ENCODE measurements at places on chromosomes 13 and 19.
A peak's percentile ranks its signal among the peaks of the same experiment; 100 is the strongest.

DNA sequence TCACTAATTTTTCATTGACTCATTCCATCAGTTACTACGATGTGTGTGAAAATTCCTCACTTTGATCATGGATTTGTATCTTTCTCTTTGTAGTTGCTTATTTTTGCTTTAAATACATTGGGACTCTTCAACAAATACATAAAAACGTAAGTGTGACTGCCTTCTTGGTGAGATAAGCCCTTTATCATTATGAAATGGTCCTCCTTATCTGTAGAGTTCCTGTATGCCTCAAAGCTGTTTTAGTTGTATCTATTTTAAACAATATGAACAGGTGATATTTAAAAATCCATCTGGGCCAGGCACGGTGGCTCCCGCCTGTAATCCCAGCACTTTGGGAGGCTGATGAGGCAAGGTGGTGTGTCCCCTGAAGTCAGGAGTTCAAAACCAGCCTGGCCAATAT is 11.3 kb downstream of the DCUN1D2 start:
- no peak for DNase-seq

DNA sequence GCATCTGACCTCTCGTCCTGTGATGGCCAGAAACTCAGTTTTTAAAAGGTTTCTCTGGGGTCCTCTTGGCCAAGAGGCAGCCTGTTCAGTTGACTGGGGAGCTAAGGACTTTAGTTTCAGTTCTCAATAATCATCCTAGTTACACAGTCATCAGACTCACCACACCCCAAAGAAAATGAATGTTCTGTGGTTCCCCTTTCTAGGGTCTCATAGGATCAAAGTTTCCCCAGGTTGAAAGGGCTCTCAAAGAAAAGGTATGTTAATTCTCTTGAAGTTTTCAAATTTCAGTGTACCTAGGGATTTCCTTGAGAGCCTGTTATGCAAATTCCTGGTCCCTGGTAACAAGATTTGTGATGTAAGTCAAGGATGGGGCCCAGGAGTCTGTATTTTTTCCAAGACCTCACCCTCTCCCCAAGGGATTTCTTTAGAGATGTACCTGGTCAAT is 94.9 kb downstream of the FAM216B start:
- no peak for DNase-seq

DNA sequence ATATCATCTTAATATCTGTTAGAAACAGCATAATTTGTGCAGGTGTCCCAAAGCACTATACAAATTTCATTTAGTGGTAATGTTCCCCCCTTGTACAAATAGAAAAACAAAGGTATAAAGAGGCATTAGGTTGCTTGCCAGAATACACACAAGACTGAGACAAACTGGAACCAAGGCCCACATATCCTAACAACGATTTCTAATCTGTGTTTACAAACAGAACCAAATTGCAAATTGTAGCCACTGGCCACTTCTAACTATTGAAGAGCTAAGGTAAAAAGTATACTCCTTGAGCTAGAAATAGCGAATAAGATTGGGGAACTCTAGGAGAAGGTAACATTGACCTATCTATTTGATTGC is 526.1 kb downstream of the KLF12 start:
- no peak for DNase-seq

GRCh38 chr13:20882206-20882605 is 20.3 kb downstream of the XPO4 start:
- no peak for DNase-seq

DNA sequence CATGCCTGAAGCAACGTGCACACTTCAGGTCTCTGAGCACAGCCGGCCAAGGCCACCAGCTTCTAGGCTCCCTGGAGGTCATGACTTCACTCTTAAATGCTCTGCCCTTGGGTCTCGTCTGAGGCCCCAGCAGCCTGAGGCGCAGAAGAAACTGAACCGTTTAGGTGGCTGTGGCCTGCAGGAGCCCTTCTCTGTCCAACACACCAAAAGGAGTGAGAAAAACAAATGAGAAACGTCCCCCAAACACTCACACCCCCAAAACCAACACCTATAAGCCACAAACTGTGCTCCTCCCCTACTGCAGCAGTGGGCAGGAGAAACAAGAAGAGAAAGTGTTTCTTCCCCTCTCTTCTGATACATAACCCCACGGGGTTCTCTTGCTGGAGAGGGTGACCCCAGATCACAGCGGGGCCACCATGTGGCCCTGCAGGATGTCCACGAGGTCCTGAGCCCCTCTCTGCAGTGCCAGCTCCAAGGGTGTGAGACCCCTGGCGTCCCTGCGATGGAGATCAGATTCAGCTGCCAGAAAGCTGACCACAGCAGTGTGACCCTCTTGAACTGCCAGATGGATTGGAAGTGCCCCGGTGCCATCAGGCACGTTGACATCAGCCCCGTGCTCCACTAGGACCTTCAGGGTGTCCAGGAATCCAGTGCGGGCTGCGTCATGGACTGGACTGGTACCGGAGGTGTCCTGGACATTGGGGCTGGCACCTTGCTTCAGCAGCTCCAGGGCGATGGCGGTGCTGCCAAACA is 1.0 kb upstream of the KRI1 start:
- DNase-seq, result peak; percentile 45

DNA sequence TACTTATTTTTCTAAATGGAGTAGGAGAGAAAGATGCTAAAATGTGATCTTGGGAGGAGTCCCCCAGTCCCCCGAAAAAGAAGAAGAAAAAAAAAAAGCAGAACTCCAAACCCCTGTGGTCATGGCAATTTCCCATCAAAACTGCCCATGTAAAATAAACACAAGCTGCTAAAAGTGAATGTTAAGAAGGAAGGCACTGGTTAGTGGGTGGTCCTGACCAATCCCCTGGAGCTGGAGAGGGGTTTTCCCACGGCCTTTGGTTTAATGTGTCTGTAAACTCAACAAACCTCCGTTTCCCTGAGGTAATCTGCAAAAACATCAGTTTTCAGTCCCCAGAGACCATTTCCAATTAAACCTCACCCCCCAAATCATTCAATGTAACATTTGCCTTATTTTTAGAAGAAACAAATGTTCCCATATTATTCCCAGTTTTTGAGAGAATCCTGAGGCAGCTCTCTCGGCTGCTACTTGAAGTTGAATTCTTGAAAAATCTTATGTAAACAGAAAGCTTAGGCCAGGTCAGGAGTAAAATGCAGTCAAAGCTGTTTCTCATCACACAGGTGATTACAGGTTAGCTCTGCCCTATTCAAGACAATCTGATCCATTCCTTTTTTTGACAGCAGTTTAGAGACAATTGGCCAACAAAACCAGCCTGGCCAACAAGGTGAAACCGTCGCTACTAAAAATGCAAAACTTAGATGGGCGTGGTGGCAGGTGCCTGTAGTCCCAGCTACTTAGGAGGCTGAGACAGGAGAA is 17.0 kb downstream of the RAB3D start:
- DNase-seq, result no peak

GRCh38 chr19:48452289-48453190 is 2.8 kb upstream of the KCNJ14 start:
- DNase-seq, result no peak

- DNase-seq, result no peak
Observed at GRCh38 chr19:17688853-17689595, 870 bp upstream of the UNC13A start.

DNA sequence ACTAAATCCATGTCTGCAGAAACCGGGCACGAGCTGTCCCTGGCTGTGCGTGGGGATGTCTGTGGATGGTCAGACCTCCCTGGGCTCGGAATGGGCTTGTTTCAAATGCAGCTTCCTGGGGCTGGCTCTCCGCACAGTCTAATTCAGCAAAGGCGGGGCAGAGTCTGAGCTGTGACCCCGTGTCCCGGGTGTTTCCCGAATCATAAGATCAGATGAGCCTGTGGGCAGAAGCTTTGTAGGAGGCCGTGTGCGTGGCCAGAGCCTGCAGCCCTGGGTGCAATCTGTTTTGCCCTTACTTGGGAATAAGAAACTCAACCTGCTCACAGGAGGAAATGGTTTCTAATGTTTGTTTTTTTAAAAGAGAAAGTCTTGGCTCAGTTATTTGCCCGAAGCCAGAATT is 13.9 kb upstream of the GNA11 start:
- DNase-seq, result no peak

- DNase-seq, result no peak
Observed at GRCh38 chr13:92966900-92967299, 259.7 kb upstream of the GPC6 start.

DNA sequence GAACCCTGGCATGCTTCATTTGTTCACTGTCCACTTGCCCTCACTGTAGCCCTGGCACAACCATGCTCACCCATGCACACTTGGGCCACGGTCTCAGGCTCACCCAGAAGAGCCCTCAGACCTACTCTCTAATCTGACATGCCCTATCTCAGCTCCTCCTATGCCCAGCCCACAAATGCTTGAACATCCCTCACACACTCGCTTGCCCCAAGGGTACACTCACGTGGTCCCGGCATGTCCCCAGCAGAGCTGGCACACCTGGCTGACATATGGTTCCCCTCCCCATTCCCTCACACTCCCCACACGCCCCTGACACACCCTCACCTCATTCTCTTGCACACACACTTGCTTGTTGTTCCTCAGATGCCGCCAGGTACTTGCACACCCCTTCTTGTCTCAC is 55.7 kb downstream of the MAP4K1 start:
- no peak for DNase-seq

GRCh38 chr13:44855860-44856259 is 133.4 kb downstream of the NUFIP1 start:
- DNase-seq, result no peak

GRCh38 chr19:35077411-35078223 is 36.1 kb downstream of the HPN start:
- no peak for DNase-seq

DNA sequence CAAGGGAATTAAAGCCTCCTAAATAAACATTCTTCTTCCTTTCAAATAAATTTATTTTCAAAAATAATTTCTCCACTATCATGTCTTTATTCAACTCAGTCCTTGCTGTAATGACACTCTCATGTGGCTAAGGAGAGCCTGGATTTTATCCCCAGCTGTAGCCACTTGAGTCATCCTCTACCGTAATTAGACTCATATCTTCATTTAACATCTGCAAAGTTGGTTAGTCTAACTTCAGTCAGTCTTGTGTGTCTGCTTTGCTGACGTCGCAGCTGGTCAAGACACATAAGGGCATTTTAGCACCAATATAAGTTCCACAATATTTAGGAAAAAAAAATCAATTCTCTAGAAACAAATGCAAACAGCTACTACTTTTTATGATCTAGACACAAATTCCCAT is 776.4 kb upstream of the ATXN8OS start:
- DNase-seq, result no peak

GRCh38 chr19:28136796-28137195 is 1076.2 kb downstream of the UQCRFS1 start:
- no peak for DNase-seq

- no peak for DNase-seq
Observed at GRCh38 chr19:33724021-33724720, 72.5 kb upstream of the KCTD15 start.

- no peak for DNase-seq
Observed at GRCh38 chr19:49120325-49120683, 960 bp downstream of the PPFIA3 start.

DNA sequence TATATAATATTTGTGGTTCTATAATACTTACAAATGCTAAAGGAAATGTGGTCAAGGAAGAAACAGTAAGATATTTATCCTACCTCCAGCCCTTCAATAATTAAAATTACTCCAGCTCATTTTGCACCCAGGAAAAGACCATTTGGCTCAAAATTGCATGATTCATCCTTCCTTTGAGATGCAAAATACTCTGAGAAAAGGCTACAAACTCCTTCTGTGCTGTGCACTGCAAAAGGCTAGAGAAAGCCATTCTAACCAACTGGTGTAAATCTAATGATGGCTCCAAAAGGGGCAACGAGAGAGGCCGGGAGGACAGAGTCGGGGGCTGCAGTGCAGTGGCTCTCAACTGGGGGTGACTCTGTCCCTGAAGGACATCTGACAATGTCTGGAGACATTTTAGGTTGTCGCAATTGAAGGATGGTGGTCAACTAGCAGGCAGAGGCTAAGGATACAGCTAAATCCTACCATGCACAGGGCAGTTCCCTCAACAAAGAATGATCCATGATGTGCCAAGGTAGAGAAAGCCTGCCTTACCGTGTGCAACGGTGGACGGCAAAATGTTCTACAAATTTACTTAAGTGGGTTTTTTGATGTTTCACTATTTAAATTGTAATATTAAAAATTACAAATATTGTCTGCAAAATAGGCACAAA is 32.6 kb downstream of the SLC7A1 start:
- no peak for DNase-seq

GRCh38 chr13:48965736-48966135 is 10.0 kb upstream of the FNDC3A start:
- no peak for DNase-seq

GRCh38 chr13:44410328-44410859 is 36.8 kb downstream of the SERP2 start:
- DNase-seq, result no peak

- no peak for DNase-seq
Observed at GRCh38 chr19:13859361-13859880, 17.5 kb upstream of the NANOS3 start.

GRCh38 chr19:41548954-41549688 is 26.8 kb upstream of the CEACAM21 start:
- DNase-seq, result peak; percentile 44

GRCh38 chr19:10885201-10886169 is 14.1 kb downstream of the CARM1 start:
- DNase-seq, result no peak

- DNase-seq, result no peak
Observed at GRCh38 chr13:47859165-47859564, 141.9 kb downstream of the SUCLA2 start.

GRCh38 chr19:54387991-54388801 is 23.5 kb upstream of the LAIR1 start:
- no peak for DNase-seq

- DNase-seq, result no peak
Observed at GRCh38 chr19:38453596-38453995, 20.1 kb downstream of the RYR1 start.

- no peak for DNase-seq
Observed at GRCh38 chr13:30572859-30573275, 44.9 kb upstream of the USPL1 start.

DNA sequence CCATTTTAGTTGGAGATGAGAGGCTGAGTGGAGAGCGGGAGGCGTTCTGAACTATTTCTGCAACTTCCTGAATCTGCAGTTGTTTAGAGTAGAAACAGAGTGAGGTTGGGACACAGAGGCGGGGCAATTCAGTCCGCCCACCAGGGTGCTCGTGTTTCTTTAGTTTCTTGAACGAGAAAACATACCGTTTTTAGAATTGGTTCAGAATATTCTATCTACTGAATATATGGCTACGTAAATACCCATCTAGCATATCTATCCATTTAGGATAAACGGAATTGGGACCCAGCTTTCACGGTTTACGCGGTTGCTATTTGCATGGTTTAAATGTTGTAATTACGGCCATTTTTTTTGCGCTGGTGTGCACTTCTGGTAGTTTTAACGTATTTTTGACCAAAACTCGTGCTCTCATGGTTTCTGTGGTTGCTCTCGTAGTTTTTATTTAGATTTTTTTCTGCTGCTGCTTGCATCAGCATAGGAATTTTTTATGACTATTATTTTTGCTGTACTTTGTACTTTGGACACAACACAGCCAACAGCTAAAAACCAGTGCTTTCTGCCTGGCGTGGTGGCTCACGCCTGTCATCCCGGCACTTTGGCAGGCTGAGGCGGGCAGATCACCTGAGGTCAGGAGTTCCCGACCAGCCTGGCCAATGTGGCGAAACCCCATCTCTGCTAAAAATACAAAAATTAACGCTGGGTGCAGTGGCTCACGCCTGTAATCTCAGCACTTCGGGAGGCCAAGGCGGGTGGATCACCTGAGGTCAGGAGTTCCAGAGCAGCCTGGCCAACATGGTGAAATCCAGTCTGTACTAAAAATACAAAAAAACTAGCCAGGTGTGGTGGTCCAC is 32.7 kb downstream of the TIMM13 start:
- DNase-seq, result no peak

Data from stimulated activated CD8-positive, alpha-beta memory T cell treated with anti-CD3 and anti-CD28 coated beads, Interleukin-7, amount 100 ng/mL, for 1 hour (primary cell).